ENCODE measurements at places on chromosomes 7 and 10. TPM values are rescaled to one million over a fixed set of nuclear protein-coding genes. Genes with fewer than 3 reads are reported as not detected.

ASB15 gene
- total RNA-seq = not detected

ITGB8 gene
- 1.5 TPM for total RNA-seq

NPS gene
- not detected for total RNA-seq

SPRN gene
- 0.18 TPM for total RNA-seq

MALRD1 gene
- not detected for total RNA-seq

All from A549 treated with ZK216348 at 1 μM for 4 hours (cell line).